ENCODE measurements at places on chromosomes 2 and 18.

DNA sequence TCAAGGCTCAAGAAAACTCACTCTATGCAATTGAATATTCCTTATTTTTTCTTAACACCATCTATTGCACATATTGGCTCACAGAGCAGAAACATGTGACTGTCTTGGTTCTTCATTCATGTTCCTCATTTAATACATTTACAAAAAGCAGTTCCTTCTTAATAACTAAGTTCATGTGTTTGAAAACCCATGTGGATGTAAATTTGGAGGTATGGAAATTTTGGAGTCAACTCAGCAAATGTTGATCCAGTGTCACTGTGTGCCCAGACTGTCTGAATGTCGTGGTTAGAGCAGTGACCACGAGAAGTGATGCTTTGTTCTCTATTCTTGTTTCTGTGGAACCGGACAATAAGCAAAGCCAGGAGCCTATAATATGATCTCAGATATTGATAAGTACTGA lies 299.1 kb downstream of the SETBP1 start:
- no peak for DNase-seq

DNA sequence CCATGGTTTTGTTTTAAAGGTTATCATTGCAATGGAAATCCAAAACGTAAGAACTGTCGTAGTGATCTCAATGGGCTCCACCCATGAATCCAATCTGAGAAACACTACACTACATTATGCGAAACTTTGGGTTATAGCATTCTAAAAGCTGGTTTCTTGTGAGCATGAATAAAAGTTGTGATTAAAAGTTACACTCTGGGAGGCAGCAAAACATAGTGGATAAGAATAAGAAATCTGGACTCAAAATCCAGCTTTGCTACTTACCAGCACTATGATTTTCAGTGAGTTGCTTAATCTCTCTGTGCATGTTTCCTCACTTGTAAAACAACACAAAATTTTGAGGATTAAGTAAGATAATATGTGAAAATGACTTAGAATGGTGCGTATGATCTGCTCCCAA lies 25.7 kb upstream of the THOC1 start:
- no peak for DNase-seq

GRCh38 chr2:222756951-222757650 lies 85.6 kb downstream of the MOGAT1 start:
- no peak for DNase-seq

GRCh38 chr2:94763318-94763717 lies 107.9 kb upstream of the TEKT4 start:
- no peak for DNase-seq

DNA sequence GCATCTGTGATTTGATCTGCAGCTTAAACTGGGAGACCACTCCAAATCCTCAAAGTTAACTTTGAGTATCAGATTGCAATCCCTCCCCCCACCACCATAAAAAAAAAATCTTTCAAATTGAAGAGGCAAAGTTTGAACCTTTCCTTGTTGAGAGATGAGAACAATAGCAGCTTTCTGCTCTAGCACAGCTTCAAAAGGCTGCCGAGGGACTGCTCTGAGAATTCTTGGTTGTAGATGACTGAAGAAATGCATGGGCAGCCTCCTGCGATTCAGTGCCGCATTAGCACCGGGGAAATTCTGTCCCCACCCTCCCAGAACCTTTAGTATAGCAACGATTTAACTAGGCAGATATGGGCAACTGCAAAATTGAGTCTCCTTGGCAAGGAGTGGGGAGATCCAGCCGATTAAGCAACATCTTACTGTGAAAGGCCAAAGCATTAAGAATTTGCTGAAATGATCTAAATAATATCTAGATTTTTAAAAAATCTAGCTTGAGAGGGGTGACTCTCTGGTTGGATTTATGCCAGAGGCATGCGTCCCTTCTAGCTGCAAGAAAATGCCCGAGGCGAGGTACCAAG lies 3.9 kb upstream of the SP5 start:
- DNase-seq, result no peak

DNA sequence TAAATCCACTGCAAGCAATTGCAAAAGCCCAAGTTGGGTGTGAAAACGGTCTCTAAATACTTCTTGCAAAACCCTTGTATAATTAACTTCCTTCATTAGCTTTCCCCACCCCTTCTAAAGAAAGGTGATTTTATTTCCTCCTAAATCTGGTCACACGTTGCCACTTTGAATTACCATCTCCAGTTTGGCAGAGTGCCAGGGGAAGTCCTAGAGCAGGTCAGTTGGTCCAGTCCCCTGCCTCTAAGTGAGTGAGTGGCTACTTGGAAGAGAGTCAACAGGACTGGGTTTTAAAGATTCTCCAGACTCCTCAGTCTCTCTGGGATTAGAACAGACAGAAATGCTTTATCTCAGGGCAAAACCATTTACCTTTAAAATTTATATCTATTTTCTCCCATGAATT lies 18.7 kb upstream of the LYPD6B start:
- no peak for DNase-seq

GRCh38 chr2:74917702-74918619 lies 40.5 kb upstream of the POLE4 start:
- no peak for DNase-seq

DNA sequence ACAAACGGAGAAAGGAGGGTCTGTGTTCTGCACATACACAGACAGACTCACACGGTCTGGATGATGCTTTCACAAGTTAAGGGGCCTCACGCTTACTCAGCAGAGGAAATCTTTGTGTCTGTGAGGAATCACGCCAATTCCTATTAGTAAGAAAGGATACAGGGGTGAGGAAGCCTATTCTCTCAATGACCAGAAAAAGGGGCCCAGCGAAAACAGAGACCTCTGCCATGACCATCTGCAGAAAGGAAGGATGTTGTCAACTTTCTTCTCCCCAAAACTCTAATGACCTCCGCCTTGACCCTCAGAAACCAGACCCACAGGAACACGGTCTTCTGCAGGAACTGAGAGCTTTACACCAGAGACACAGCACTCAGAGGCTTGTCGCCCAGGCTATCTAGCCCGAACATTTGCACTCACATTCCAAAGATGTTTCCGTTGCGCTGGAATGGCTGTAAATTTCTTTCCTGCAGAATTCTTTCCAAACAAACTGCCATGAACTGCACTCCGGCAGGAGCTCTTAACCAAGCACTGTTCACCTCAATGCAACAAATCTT lies 186.3 kb downstream of the TCF4 start:
- DNase-seq, result no peak

DNA sequence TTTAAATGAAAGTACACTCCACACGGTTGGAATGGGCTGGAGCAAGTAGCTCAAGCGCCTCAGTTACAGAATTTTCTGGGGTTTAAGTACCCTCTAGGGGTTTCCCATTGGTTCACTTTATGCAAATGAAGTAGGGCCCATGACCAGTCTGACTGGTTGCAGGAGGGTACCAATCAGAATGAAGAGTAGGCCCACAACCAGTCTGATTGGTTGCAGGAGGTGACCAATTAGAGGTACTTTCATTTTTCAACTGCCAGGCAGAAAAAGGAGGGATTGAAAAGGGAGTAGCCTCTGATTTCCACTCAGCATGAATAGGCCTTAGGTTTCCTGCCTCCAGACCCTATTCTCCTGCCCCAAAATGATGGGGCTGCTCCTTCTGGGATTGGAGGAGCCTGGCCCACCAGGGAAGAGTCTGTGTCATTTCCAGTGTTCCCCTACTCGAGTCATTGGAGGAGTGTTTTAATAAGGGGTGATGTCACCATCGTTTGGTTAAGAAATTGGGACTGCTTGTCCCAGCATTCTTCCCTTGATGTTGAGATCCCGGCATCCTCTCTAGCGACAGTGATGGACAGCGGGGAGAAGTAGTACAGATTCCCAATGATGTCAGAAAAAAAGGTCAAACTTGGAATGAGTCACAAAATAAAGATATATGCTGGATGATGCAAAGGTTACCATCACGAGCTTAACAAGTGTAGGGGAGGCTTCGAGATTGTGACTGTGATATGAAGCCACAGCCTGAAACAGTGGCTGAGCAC lies 210.4 kb downstream of the SH3BP4 start:
- no peak for DNase-seq

GRCh38 chr2:159776321-159776720 lies 21.7 kb downstream of the CD302 start:
- DNase-seq, result no peak

- no peak for DNase-seq
These were observed 353.6 kb upstream of the MAP2 start for GRCh38 chr2:209070262-209070661.

DNA sequence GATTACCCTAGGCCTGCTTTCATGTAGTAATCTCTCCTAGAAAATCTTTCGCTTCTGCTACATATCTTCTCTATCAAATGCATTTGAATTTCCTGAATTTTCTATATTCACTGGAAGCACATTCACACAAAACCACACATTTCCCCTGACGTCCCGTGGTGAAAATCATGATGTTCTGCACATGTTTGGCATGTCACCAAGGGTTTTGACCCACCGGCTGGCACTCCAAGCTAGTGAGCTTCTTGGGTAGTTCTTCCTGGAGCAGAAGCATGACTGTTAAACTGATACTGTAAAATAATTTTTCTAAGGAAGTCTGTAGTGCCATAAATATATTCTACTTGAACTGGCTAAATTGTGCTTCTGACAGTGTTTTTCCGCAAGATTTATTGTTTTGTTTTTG lies 510.1 kb upstream of the SLC8A1 start:
- DNase-seq, result no peak

- no peak for DNase-seq
These were observed 204.3 kb upstream of the ZC3H15 start for GRCh38 chr2:186281726-186282125.

DNA sequence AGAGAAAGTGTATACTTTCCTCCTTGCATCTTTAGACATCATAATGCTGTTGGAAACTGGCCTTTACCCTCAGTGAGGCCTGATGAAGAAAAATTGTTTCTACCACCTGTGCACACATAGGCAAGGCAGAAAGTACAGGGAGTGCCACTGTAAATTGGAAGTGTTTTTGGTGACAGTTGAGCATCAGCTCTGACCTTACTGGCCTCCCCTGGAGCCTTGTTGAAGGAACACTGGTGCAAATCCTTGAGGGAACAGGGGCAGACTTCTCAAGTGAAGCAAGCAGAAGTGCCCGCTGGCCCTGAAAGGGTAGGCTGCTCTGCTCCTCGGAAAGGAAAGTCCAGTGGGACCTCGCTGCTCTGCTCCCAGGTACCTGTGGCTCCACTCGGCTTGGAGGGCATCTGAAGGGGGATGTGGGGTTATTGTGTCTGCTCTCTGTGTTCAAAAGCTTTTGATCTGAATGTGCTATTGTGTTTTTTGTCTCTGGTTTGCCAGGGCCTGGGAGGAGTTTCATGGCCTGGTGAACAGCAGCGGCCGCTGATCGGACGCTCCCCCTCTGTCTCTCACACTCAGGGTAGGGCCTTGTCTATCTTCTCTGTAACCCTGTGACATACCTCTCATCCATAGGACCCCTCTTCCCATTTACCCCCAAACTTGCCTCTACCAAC lies 23.4 kb downstream of the EIF4E2 start:
- no peak for DNase-seq

GRCh38 chr2:188085421-188085820 lies 206.3 kb upstream of the GULP1 start:
- DNase-seq, result no peak

DNA sequence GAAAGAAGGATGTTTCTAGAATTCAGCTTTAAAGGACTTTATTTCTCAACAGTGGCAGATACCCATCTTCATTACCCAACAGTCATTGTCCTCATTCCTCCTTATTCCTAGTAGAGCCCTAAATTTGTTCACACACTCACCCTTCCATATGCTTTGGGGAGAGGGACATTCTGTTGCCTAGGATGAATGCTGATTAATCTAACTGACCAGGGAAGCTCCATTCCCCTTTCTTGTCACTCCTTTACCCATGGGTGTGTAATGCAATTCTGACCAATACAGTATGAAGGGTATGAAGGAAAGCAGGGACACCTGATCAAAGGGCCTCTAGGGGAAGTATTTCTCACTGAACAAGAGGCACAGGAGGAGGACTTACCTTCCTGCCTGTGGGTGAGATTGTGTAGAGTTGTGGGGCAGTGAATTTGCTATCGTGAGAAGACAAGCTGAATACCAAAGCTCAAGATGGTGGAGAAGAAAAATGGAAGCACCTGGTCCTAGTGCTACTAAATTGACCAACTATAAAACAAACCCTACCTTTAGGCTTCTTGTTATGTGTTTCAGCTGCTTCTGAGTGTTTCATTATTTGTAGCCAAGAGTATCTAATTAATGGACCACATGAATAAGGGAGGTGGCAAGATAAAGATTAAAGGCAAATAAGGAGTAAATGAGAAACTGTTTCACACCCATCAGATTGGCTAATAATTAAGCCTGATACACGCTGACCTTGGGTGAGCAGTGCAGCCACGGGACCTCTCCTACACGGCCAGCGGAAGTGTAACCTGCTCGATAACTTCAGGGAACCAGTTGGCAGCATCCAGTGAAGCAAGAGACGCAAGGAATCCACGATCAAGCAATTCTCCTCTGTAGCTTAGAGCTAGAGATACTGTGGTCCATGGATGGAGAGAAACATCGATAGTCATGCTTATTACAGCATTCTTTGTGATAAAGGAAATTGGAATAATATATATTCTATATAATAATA lies 202.3 kb downstream of the MYCN start:
- DNase-seq, result no peak

DNA sequence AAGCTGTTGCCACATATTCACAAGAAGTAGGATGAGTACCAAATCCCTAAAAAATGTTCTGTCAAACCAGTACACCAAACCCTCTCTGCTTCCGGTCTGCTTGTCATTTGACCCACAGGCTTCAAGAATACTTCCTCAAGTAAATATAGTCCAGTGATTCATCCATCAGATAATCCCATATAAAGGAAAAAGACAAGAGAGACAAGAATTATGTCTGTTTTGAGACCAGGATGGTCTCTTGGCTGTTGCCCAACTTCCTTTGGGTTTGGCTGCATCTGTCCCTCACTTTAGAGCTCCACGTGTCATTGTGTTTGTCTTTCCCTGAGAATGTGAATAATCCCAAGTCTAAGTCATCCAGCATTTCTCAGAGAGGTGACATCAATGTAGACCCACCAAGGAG lies 91.5 kb upstream of the NRP2 start:
- no peak for DNase-seq

DNA sequence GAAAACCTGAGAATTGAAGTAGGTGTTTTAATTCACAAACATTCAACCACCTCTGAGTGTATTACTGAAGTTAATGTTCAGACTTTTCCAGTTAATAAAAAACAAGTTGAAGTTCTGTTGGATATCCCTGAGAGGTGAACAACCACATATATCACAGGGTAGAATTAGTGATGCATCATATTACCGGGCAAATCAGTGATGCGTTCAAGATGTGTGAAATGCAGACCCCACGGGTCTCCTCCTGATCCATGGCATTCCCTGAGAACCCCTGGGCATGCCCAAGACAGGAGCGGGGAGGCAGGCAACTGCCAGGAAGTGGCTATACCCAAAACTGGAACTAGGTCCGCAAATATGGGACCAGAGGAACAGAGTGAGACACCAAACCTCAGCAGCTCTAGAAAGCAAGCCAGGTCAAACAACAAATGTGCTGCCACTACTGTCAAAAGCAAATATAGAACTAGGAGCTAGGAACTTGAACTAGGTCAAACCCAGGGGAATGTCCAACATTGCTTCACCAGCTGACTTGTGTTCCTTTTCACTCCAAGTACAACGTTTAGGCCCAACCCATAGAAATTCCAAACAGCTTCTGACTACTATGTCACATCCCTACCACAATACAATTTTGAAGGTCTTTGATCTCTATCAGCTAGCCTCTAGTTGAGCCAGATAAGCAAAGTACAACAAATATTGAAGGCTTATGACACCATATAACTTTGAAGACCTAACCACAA lies 20.2 kb downstream of the PSTPIP2 start:
- no peak for DNase-seq

GRCh38 chr2:222180619-222181018 lies 118.2 kb downstream of the PAX3 start:
- no peak for DNase-seq

- DNase-seq, result no peak
These were observed 61.2 kb upstream of the IGFBP2 start for GRCh38 chr2:216571909-216572513.
